Lung (tissue), 17 donors: ENCODE measurements at places on chromosomes 2 and 18.

- no peak for DNase-seq
Observed at GRCh38 chr2:24521162-24521857, 30.3 kb downstream of the NCOA1 start.

DNA sequence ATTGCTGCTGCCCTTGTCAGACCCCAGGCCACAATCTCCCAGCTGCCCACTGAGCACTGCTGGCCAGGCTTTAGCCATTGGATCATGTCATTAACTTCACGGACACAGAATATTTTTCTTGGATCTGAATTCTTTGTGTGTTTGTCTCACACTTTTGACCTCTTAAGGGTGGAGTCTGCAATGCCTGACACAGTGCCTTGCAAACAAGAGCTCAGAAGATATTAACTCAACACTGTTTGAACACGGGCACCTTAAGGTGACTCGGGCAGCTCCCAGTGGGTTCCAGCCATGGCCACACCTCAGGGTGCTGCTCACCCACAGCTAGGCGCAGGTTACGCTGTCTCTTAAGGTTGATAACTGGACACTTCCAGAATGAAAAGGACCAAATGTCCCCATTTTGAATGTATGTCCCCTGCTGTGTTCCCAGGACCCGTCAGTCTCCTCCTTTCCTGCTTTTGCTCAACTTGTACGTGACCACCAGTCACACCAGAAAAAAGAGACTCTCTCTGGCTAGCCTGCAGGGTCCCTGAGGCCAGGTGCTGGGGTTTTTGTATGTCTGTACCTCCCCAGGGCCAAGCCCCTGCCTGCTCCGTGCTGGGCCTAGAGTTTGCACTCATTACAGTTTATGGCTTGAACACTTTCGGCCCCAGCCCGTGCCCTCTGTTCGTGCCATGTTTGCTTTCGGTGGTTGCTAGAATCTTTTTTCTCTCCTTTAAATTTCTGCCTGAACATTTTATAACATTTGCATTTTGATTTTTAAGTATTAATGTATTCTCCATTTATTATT, 33.4 kb upstream of the TMEM131 start:
- no peak for DNase-seq

- no peak for DNase-seq
Observed at GRCh38 chr2:9525266-9525665, 30.4 kb downstream of the ADAM17 start.

DNA sequence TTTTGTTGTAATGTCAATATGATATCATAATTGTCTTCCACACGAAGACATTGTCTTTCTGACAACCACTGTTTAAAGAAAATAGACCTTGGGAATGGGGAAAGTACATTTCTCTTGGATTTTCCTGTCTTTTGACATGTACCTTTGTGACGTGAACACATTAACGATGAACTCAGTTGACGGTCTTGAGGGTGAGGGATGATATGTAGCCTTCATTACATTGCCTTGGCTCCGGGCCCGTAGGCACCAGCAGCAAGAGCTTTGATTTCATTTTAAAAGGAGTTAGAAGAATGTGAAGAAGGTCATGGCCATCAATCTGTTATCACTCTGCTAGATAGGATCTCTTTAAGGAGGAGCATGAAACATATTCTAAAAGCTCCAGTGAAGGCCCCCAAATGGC, 80.9 kb downstream of the LYPD6B start:
- no peak for DNase-seq

GRCh38 chr2:110853516-110853915, 121.1 kb downstream of the ACOXL start:
- DNase-seq, result peak; percentile 26

- no peak for DNase-seq
Observed at GRCh38 chr2:108691447-108691846, 27.8 kb upstream of the RANBP2 start.
